ENCODE measurements at places on chromosomes 2 and 18. TPM values are rescaled to one million over a fixed set of nuclear protein-coding genes. Genes with fewer than 3 reads are reported as not detected.

OSR1 gene
- total RNA-seq: 3.9 TPM

RAB6C gene
- under 0.01 TPM for total RNA-seq

CD8A gene
- total RNA-seq: not detected

NEURL3 gene
- total RNA-seq: not detected

ACMSD gene
- not detected for total RNA-seq

C2orf81 gene
- total RNA-seq: 1.00 TPM

RPS27A gene
- total RNA-seq: 741 TPM

TUBB8B gene
- not detected for total RNA-seq

PLA2R1 gene
- 8.0 TPM for total RNA-seq

DUSP19 gene
- total RNA-seq: 3.7 TPM

HOXD11 gene
- 3.0 TPM for total RNA-seq

EFEMP1 gene
- 10.8 TPM for total RNA-seq

PDCD1 gene
- not detected for total RNA-seq

IMPA2 gene
- total RNA-seq: 11.7 TPM

MEP1B gene
- not detected for total RNA-seq

ANKRD53 gene
- 0.50 TPM for total RNA-seq

SUPT7L gene
- 22.0 TPM for total RNA-seq

MARCHF4 gene
- 3.1 TPM for total RNA-seq

ADAM23 gene
- 9.9 TPM for total RNA-seq

ALPP gene
- not detected for total RNA-seq

REG1B gene
- not detected for total RNA-seq

ECEL1 gene
- not detected for total RNA-seq

SPHKAP gene
- 1.2 TPM for total RNA-seq

VIT gene
- 0.37 TPM for total RNA-seq

ALPG gene
- total RNA-seq: not detected

CLEC4F gene
- not detected for total RNA-seq
